ENCODE measurements at places on chromosomes 2 and 18.

DNA sequence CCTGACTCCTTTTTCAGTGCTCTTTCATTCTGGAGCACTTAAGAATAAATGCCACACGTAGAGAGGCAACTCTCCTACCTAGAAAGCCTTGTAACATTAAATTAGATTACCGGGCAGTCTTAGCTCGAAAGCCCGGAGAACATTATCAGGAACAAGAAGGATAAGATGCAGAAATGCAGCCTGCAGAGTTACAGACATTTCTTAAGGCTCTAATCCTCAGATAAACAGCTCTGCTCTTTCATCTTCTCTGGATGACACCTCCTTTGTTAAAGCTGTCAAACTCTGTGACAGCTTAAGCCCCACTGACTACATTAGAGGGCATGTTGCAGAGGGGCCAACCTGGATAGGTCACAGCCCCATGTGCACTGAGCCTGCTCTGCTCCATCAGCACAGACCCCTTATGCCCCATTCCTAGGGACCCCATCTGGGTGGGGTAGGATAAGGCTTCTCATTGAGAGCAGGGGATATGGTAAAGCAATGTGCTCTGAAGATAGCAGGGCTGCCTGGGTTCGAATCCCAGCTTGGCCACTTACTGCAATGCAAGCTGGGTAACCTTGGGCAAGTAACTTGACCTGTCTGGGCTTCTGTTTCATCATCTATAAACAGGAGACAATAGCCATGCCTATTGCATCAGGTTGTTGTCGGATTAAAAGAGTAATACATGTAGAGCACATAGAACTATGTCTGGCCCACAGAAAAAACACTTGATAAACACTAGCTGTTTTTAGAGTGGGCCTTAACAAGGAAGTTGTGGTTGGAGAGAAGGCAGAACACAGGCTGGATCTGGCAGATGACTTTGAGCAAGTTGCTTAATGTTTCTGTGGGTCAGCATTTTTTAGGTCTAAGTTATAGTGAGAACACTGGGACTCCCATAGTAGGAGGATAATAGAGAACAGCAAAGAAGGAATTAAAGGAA is 111.4 kb downstream of the THNSL2 start:
- no peak for DNase-seq

DNA sequence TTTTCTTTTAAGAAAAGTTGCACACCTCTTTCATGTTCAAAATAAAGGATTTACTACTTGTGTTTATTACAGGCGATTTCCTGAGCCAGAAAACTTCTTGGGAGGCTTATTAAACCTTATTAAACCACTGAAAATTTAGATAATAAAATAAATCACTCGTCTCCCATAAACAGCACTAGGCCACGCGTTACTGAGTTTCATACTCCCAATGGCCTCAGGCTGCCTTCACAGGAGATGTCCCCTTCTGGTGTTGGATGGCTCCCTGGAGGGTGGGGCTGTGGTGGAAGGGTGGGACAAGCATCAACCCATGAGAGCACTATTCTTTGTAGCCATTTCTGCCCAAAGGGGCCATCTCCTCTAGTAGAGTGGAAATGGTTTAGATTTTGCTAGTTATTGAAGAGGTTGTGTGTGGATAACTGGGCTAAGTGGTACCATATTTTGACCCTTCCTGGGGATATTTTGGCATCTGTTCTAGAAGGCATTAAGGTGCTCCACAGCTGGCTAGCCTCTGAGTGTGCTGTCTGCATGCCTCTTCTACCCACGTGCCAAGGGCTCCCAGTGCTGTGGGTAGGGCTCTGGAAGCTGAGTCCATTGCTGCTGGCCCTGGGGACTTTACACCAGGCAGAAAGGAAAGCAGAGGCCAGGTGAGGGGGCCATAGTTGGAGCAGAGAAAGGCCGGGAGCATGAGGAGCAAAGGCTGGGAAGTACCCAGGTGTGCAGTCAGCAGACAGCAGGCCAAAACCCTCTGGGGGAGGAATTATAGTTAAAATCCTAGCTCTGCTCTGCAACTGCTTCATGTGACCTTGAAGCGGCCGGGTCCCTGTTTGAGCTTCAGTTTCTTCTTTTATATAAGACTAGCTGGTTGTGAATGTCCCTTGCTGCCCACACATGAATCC is 121.7 kb upstream of the SMAD2 start:
- DNase-seq, result no peak

- DNase-seq, result no peak
These were observed 20.3 kb downstream of the PTPN2 start for GRCh38 chr18:12863687-12864216.

DNA sequence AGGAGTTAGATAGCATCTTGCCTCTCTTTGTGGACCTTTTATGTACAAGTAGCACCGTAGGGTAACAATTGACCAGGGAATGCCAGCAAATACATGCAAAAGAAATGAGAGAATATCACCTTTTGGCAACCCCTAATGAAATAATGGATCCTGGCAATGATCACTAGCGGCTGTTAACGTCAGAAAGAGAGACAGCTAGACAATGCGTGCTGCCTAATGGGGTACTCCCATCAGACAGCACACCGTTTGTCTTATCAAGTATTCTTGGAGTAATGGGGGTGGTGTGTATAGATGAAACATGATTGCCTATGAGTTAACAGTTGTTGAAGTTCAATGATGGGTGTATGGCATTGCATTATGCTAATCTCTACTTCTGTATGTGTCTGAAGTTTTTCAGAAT is 1.6 kb downstream of the ELAC1 start:
- no peak for DNase-seq

DNA sequence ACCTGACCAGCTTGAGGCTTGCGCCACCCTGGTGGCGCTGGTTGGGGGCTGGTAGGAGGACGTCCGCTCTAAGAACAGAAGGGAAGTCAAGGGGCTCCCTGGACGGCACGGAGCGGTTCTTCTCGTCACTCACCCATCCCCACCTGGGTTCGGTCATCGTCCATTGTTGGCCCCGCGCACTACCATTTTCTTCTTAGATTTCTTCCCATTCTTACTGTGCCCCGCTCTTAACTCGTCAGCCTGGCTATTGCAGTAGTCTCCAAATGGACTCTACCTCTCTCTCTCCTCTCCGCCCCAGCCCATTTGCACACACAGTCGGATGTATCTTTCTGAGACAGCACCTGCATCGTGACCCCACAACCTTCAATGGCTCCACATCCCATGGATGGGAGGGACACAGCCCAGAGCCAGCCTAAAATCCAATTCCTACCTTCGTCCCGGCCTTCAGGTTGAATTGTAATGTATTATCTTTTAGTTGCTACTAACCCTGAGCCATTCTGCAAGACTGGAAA is 814 bp upstream of the RAB1A start:
- DNase-seq, result no peak
